SW 1271 (cell line): ENCODE measurements at places on chromosomes 3 and 15.

DNA sequence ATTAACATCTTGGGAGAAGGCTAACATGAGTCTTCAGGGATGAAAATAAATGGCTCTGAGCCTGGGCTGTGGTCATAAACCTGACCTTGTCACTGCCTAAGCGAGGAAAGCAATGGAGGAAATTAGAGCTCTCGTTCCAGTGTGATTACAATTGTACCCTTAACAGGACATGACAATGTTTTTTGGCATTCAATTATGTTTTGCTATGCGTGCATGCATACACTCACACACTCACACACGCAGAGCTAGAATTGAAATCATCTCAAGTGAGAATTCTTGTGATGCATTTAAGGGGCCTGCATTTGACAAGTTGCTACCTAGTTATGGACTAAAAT is 24.1 kb downstream of the ZNF80 start:
- no peak for DNase-seq

GRCh38 chr3:177622520-177622919 is 425.2 kb upstream of the TBL1XR1 start:
- no peak for DNase-seq

DNA sequence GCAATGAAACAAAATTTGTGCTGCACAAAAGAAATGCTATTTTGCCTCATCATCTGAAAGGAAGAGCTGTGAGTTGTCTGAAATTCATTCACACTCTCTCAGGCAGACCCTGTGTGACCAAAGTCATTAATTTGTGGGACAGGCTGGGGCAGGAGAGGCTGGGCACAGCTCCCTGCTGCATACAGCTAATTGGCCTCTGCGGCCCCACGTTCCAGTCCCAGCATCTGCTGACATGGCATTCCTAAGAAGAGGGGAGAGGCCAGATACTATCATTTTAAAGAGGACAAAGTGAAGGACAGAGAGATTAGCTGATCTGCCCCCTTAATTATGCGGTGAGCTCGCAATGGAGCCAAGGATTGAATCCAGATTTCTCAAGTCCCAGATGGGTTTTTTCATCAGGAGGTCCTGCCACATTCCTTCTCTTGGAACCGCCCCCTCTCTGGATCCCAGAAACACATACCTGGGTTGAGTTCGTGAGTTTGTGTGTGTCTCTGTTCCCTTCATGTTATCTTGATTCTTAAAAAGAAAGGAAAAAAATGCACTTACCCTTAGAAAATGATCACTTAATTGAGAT is 25.1 kb downstream of the POLR2M start:
- DNase-seq = no peak

DNA sequence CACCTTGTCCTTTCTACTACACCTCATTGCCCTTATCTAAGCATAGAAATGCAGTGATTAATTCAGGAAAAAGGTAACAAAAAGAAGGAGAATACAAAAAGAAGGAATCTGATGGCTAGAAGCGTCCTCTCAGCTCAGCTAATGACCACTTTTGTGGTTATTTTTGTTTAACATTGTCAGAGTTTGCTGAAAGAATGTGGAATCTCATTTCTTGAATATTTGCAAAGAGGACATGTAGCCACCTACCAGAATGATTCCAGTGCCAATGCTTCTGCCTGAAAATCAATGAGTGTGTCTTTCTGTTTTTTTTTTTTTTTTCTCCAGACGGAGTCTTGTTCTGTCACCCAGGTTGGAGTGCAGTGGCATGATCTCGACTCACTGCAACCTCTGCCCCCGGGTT is 24.5 kb downstream of the NANOGP8 start:
- no peak for DNase-seq

DNA sequence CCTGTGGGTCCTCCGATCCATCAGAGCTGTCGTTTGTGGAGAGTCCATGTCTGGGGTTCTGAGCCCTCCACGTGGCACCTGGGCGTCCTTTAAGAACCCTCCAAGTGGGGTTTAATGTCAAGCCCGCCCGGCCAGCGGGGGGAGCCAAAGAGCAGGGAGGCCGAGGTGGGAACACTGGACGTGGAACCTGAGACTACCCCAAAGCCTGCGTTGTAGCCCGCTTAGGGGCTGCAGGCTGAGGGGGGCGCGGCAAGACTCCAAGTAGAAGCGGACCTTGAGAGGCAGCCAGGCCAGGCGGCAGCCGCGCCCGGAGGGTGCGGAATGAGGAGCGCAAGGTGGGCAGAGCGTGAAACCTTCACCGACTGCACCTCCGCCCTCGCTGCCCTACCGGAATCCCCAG is 126.2 kb upstream of the ATP10A start:
- DNase-seq = no peak

GRCh38 chr15:97545799-97546198 is 414.7 kb upstream of the ARRDC4 start:
- no peak for DNase-seq

DNA sequence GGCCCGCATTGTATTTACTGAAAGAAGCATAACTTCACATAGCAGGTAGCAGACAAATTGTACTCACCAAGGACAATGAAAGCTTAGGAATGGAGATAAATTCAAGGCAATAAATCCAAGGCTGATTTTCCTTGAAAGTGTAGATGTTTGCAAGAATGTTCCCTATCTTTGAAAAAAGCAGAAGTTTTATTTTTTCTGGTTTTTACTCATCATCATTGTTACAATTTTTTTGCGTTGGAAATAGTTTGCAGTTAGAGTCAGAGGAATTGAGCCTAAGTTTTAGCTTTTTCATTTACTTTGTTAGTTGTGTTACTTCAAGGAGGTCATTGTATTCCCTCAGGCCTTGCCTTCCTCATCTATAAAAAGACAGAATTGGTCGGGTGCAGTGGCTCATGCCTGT is 213.9 kb upstream of the TBL1XR1 start:
- DNase-seq = no peak

- DNase-seq = no peak
These were observed 12.5 kb downstream of the MAP6D1 start for GRCh38 chr3:183812761-183813445.
